ENCODE measurements at places on chromosomes 7 and 10.

DNA sequence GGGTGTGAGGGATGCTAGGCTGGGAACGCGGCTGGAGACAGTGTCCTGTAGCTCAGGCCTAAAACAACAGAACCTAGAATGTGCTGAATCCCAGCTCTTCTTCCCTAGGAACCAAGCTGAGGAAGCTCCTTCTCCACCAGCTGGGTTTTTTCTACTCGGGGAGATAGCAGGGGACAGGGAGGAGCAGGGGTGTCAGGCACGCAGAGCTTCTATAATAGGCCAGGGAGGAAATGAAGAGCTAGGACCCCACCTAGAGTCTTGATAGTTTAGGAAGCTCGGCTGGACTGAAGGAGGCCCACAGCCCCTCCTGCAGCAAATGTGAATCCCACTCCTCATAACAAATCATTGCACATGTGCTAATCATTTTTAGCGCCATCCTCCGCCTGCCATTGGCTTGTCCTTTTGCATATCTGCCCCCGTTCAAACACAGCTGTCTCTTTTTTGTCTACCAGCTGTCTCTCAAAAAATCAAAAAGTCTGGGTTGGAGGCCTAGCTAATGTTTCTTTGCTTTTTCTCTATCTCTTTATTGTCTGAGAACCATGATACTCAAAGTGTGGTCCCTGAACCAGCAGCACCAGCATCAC lies 24.1 kb upstream of the FAM180A start:
- no peak for DNase-seq

GRCh38 chr7:41476460-41476803 lies 226.5 kb downstream of the INHBA start:
- no peak for DNase-seq

- no peak for DNase-seq
These were observed 695.5 kb downstream of the INHBA start for GRCh38 chr7:41007351-41007751.

DNA sequence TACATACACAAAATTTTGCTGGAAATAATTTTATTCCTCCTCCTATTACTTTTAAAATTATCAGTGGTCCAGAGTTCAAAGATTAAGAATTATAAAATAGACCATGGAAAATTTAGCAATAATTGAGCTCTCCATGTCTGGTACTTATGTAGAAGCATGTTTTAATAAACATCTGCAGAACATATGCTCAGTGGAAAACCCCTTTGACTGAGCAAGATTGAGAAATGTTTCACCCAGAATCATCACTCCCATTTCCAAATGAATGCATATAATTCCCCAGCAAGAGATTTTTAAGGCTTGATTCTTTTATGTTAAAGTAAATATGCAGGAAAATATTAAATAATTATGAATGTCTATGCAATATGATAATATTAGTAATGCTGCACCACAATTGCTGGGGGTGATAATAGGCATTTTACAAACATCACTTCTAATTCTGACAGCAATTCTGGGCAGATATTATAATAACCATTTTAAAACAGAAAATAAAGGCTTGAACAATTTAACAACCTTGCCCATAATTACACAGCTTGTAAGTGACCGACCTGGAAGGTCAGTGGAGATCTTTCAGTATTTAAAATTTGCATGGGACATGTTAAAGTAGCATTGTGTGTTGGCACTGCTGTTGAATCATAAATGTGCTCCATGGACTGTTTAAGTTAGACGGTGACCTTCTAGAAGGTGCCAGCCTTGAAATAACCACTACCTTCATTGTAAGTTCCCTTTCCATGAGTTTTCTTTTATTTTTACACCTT lies 45.6 kb upstream of the TES start:
- DNase-seq, result no peak

GRCh38 chr7:26046878-26047277 lies 105.1 kb upstream of the NFE2L3 start:
- DNase-seq, result no peak

DNA sequence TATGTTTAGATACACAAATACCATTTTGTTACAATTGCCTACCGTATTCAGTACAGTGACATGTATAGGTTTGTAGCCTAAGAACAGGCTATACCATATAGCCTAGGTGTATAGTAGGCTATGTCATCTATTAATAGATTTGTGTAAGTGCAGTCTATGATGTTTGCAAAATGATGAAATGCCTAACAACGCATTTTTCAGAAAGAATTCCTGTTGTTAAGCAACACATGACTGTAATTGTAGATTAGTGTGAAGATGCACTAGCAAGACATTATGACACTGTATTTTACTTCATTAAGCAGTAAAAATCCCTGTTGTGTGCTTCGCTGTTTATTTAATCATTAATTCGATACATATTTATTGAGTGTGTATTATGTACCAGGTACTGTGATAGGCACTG lies 446.0 kb downstream of the SUGCT start:
- DNase-seq, result no peak

DNA sequence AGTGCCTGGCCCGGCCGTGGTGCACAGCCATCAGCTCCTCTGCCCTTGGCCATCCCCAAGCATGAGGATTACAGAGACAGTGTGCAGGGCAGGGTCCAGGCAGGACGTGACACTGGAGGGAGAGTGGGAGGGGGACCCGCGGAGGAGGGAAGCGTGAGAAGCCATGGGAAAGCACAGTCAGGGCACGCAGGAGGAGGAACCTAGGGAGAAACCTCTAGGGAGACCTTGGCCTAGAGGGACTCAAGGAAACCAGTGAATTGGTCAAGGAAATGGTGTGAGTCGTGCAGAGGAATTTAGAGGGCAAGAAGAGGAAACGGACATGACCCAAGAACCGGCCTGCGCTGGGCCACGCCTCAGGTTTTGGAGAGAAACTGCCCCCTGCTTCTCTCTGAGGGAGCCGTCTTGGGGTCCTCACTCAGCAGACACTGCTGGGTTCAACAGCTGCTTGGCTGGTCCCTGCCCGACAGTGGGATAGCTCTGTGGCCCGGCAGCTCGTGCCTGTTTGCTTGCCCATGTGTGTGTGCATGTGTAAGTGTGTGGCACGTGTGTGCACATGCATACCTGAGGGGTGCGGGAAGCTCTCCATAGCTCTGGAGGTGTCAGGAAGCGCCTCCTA lies 3.2 kb downstream of the OPN4 start:
- DNase-seq, result no peak

- DNase-seq, result peak; percentile 6
These were observed 452.2 kb upstream of the SORCS1 start for GRCh38 chr10:107616463-107617410.

Data from fibroblast of skin of left quadriceps (primary cell).